ENCODE measurements at places on chromosomes 5 and 9. TPM values are rescaled to one million over a fixed set of nuclear protein-coding genes. Genes with fewer than 3 reads are reported as not detected.

GRCh38 chr5:40904205-40904993 is 4.9 kb upstream of the C7 start:
- no peak for DNase-seq

GRCh38 chr5:5800801-5801761 is 378.6 kb downstream of the ICE1 start:
- no peak for DNase-seq

Gene SQSTM1
- total RNA-seq, result 109 TPM

Gene CEP120
- 18.1 TPM for total RNA-seq

- DNase-seq, result no peak
These were observed 214.4 kb downstream of the MCTP1 start for GRCh38 chr5:95070453-95070852.

DNA sequence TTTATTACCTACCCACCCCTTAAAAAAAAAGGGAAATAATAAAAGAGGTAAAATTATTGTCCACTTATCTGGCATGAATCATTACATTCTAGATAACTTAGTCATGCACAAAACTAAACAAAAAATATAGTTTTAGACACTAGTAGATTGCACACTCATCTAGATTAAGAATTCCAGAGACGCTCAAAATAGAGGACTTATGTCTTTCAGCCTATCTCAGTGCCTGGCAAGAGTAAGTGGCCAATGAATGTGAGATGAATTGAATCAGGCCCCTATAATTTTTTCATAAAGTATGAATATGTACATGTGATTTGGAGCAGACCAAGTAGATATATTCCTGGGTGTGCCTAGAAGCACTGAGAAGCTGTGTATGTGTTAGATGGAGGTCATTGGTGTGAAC is 2.0 kb upstream of the RXFP3 start:
- DNase-seq, result no peak

Gene ADAMTSL1
- not detected for total RNA-seq

GRCh38 chr9:79477955-79478771 is 93.6 kb upstream of the TLE4 start:
- peak; percentile 10 for DNase-seq

- no peak for DNase-seq
These were observed 8.7 kb downstream of the PAPPA start for GRCh38 chr9:116162241-116162781.

DNA sequence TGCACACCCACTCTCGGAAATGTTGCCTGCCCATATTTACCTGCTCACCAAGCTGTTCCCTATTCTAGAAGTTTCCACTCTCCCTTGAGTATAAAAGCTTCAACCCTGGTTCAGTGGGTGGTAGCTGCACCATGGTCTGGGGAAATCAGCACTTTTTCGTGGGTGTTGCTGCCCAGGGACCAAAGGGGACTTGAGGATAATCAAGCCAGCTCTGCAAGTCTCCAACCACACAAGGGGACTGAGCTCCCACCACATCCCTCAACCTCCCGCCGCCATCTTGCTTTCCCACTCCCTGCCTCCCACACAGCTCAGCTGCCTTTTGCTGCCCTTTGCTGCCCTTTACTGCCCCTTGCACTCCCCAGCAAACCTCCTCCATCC is 210.0 kb downstream of the AUH start:
- no peak for DNase-seq

DNA sequence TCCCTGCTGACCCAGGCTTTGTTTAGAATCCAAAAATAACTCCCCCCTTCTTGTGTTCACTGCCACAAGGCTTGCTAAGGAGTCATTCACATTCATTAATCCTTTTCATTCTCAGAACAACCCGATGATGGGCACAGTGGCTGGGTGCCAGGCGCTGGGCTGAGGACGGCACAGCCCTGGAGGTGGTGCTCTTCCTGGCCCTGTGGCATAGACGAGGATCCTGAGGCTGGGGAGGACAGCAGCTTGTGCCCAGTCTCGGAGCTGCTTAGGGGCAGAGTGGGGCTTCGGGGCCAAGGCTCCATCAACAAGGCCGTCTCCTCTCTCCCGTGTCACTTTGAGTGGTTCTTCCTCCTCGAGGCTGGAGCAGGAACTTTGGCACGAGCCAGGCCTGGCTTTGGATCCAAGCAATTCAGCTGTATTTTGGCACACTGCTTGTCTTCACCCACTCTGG is 166.7 kb downstream of the TTLL11 start:
- DNase-seq, result no peak

Gene AFAP1L1
- total RNA-seq, result 0.08 TPM

Gene TMEM171
- total RNA-seq, result not detected

Gene C9
- total RNA-seq, result 0.11 TPM

GRCh38 chr9:116057371-116057770 is 96.2 kb upstream of the PAPPA start:
- DNase-seq, result no peak

GRCh38 chr5:40634154-40634553 is 45.6 kb upstream of the PTGER4 start:
- DNase-seq, result no peak

GRCh38 chr5:56108246-56108645 is 113.5 kb upstream of the IL6ST start:
- no peak for DNase-seq

DNA sequence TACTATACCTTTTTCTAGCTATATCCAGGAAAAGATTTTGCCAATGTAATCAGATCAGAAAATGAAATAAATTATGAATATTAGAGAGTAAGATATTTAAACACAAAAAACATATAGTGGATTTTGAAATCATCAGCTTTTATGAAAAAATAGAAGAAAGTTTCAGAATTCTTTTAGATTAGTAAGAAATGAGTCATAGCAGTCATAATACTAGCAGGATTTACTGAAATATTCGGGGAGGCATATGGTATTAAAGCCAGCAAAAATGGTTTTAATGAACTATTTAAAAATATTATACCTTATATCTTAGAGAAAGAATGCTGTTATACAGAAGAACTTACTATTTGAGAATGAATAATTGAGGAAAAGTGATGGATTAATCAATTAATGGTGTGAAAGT is 303.6 kb upstream of the NUDT12 start:
- no peak for DNase-seq

Gene ZDHHC11B
- 0.30 TPM for total RNA-seq
